ENCODE measurements at places on chromosomes 6 and 20. TPM values are rescaled to one million over a fixed set of nuclear protein-coding genes. Genes with fewer than 3 reads are reported as not detected.

GRCh38 chr6:158666628-158667359 is 16.9 kb downstream of the SYTL3 start:
- DNase-seq: no peak

DNA sequence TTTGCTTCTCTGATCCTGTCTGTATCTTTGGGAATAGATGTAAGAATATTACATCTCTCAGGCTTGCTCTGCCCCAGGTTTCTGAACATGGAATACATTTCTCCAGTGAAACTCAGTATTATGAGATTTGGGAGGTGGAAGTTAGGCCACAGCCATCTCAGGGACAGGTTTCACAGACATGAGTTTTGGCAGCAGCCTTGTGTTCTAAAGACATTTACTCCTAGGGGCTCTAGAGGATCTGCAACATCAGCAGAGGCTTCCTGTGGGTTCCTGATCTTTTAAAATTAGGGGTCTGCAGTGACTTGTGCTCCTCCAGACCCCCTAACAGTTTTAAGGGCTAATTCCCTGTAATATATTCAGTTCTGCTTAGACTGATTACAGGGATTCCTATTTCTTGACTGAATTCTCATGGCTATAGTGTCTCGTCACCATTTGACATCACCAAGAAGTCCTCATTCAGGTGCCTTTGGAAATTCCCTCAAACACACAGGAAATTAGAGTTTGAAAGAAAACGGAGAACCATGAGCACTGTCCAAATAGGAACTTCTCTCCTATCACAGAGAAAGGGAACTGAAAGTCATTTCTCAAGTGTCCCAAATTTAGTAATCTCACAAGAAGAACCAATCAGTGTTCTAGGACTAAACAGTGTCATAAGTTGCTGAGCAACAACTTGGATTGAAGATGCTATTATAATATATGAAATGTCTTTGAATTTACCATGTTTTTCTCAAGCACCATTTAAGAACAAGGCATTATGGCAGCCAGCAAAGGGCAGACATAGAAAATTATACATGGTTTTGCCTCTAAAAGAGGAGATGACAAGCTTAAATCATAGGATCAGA is 2.5 kb upstream of the HLA-DRA start:
- DNase-seq: peak; percentile 10

HCRTR2 gene
- not detected for total RNA-seq

SEMG1 gene
- total RNA-seq: not detected
